ENCODE measurements at places on chromosomes 3 and 15.

GRCh38 chr15:45197512-45197911 lies 9.7 kb upstream of the SHF start:
- DNase-seq, result no peak

DNA sequence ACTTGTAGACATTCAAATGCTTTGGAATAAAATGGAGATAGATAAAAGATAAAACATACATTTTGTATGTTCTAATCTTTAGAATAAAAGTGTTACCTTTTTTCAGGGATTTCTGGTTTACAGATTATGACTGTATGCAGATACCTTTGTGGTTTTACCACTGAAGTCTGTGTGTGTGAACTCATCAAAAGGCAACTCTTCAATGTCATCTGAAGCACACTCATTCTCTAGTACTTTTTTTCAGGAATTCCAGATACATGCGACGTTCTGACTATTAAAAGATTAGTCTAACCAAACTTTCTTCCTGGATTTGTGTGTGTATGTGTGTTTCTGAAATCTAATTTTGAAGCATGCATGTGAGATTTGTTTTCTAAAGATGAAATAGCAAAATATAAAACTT lies 188.6 kb downstream of the NLGN1 start:
- DNase-seq, result peak; percentile 23

- no peak for DNase-seq
These were observed 33.9 kb downstream of the DOCK3 start for GRCh38 chr3:50708620-50709019.

- DNase-seq, result peak; percentile 58
These were observed 28.6 kb upstream of the NDUFB4 start for GRCh38 chr3:120567370-120568201.

DNA sequence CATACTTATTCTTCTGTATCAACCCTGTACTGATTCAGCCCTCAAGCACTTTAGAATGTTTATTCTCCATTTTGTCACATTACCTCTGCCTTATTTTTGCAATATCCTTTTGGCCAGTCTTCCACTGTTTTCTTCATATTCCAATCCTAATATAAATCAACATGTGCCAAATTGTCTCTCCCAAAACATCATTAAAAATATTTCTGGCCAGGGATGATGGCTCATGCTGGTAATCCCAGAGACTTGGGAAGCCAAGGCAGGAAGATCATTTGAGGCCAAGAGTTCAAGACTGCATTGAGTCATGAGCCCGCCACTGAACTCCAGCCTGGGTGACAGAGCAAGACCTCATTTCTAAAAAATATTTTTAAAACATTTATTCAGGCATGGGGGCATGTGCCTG lies 641.4 kb upstream of the CBLB start:
- DNase-seq, result peak; percentile 26

DNA sequence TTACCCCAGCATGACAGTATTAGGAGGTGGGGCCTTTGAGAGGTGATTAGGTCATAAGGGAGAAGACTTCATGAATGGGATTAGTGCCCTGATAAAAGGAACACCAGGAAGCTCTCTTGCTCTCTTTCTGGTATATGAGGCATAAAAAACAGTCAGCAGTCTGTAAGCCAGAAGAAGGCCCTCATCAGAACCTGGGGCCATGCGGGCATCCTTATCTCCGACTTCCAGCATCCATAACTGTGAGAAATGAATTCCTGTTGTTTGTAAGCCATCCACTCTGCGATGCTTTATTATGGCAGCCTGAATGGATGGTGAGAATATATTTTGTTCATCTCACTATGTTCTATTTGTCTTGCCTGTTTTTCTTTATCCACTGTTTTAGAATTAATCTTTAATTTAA lies 17.7 kb upstream of the MOBP start:
- DNase-seq, result no peak

GRCh38 chr3:71817262-71817661 lies 32.3 kb upstream of the PROK2 start:
- DNase-seq, result no peak

GRCh38 chr3:190491533-190492054 lies 22.3 kb upstream of the IL1RAP start:
- no peak for DNase-seq

DNA sequence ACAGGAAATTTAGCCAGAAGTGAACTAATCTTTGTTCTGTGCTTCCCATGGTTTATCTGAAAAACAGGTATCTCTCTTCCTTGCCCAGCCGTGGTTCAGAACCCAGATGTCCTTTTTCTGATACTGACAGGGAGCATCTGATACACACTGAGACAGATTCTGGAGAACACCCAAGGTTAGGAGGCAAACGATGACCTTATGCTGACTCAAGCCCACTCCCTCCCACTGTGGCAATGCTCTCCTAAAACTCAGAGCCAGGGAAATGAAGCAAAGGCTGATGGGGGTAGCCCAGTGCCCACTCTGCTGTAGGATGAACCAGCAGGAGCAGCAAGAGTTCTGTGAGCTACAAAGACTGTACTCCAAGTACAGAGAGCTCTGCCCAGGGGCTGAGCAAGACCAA lies 225.1 kb downstream of the NTRK3 start:
- DNase-seq, result peak; percentile 46

- no peak for DNase-seq
These were observed 96.3 kb downstream of the PTPRG start for GRCh38 chr3:61657689-61658088.

DNA sequence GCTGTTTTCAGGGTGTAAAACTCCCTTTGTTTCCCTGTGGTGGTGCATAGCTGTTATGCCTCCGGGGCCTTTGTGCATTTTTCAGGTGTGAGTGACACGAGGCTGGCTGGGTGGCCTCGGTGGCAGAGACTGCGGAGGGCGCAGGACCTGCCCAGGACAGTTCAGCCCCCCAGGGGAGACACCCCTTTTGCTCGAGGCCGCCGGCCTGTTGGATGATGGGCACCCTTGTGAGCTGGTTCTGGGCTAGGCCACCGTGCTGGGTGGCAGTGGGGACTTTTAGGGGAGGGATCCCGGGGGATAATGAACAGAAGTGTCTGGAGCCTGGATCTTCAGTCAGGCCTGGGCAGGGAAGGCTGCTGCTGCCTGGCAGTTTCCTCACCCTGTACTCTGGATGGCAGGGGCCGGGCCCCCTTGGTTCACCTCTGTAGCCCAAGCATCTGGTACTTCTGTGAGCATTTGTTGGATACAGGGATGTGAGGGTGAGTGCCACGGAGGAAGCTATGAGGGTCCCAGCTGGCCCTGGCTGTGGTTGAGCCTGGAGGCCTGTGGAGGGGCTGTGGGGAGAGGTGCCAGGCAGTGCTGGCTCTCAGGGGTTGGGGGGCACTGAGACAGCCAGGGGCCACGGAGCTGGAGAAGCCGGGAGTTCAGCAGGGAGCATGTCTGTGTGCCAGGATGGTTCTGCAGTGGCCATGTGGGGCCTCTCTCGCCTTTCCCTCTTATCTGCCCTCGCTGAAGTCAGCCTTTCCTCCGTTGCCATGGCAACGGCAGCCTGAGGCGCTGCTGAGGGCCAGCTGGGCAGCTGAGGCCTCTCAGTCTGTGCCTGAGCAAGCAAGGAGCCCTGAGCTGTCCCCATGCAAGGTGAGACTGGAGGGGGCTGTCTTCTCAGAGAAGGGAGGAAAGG lies 49.0 kb downstream of the KY start:
- DNase-seq, result peak; percentile 48

DNA sequence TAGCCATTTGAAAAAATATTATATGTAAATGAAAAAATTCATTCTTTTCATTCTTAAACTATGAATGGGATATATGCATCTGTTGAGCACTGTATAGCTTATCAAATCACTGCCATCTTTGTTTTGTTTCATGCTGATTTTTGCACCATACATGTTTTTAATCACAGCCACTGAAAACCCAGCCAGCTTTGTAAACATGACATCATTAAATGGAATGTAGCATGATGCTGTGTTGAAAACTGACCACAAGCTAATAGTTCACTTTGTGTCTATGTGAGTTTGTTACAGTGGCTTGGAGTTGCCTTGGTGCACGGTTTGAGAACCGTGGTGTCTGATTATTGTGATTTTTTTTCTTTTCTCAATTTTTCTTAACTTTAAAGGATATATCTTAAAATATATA lies 75.7 kb downstream of the GMPS start:
- peak; percentile 87 for DNase-seq

DNA sequence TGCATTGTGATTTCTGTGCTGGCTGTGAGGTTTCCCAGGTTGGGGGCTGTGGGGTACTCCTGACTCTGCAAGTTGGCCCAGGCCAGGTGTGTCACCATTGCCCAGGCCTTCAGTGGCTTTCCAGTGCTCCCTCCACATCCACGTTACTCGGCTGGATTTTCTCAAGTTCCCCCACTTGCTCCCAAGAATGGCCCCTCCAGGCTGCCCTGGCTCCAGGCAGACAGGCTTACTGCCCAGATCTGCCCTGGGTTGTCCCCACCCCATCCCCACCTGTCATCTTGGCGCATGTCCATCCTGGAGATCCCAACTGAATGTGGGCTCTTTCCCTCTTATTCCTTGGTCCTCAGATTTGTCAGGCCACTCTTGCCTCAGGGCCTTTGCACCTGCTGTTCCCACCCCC lies 3.6 kb downstream of the APBA2 start:
- no peak for DNase-seq

DNA sequence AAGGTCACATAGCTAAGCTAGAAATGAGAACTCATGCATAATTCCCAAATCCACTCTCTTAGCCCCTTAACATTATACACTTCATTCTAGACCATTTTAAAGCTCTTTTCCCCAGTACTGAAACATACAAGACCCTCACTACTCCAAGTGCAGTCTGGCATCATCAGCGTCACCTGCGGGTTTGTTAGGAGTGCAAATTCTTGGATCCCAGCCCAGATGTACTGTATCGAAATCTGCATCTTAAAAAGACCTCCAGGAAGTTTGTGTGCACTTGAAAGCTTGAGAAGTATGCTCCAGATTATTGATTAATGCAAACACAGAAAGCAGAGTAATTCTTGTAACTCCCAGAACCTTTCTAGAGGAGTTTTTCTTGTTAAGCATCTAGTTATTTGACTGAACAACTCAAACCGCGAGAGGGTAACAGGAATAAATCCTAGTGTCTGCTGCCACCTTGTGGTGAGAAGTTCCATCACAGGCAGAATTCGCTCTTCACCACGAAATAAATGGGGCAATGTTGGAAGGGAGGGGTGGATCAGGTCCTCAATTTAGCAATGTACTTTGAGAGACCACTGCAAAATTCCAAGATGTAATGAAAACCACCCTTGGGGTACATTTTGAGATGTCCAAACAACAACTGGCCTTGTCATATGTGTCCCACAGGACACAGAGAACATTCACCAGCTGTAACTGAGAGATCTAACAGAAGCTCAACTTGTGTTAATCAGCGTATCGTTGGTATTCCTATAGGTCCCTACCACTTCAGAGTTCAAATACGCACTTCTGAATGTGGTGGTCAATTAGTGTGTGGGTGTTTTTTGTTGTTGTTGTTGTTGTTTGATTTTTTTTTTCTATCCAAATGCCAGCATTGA lies 583 bp upstream of the C3orf49 start:
- peak; percentile 56 for DNase-seq

- DNase-seq, result no peak
These were observed 45.0 kb downstream of the TMEM44 start for GRCh38 chr3:194588236-194588635.

GRCh38 chr3:134677987-134678308 lies 27.1 kb upstream of the KY start:
- DNase-seq, result no peak

DNA sequence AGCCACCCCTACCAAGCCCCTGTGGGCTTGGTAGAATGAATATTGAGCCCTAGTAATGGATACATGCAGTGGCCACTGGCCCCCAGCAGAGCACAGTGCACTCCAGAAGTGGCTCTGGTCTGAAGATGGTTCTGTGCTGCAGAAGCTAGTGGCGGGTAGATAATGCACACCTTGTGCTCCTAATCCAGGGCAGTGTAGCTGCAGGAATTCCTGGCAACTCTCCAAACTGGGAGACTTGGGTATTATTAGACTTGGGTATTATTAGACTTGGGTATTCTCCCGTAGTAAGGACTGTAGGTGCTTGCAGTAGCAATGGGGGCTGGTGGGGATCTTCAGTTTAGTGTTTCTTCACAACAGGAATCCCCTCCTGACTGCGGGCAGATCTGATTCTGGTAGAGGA lies 34.7 kb downstream of the NUSAP1 start:
- no peak for DNase-seq
